ENCODE measurements at places on chromosomes 1 and 21. TPM values are rescaled to one million over a fixed set of nuclear protein-coding genes. Genes with fewer than 3 reads are reported as not detected.

DNA sequence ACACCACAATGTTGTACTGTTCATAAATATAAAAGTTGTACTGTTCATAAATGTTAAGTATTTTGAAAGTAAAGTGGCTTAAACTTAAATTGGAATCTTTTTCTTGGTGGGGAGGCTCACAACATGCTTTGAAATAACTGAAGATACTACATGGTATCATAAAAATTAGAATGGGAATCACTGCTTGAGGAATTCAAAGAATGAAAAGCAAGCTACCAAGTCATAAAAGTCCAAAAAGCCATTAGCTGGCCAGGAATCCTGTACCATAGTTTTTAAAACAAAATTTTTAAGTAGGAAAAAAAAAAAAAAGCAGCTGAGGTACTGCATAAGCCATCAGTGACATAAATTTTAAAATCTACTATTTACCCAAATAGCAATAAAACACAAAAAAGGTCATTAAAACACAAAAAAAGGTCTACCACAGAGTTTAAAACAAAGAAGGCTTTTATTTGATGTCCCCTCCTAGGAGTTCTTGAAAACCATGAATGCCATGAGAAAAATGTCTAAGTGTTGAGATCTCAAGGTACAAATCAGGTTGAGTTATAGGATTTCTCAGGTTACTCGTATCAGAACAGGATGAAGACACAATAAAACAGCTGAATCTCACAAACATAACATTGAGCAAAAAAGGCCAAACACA is 8.6 kb downstream of the ZZZ3 start:
- DNase-seq: no peak

- DNase-seq: no peak
Measured at GRCh38 chr21:25647647-25648046, 8.6 kb downstream of the JAM2 start.

GRCh38 chr1:184866586-184866985 is 107.7 kb downstream of the NIBAN1 start:
- no peak for DNase-seq

DNA sequence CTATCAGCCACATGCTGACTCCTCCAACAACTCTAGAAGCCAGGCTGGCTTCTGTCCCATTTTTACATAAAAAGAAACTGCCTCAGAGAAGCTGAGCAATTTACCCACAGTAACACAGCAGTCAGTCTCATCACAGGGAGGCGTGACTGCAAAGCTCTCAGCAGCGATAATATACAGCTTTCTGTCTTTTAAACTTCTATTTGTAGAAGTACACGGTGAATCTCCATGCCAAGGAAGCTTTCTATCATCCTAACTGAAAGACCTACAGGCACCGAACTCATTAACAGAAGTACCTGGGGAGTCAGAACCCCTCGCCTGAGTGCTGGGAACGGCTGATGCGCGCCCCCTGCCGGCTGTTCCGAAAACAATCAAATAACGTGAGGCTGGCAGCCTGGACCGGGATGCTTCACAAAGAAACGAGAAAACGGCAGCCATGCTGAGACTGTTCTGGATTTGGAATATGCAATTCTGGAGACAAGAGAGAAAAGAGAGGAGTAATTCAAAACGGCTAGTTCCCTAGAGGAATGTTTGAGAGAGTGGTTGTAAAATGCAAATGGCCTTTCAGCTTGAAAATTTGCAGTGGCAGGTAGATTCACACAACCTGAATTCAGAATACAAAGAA is 43.5 kb upstream of the RAB4A start:
- DNase-seq: peak; percentile 85

- no peak for DNase-seq
Measured at GRCh38 chr1:8679929-8680663, 137.3 kb downstream of the RERE start.

- DNase-seq: no peak
Measured at GRCh38 chr1:220692436-220693228, 2.5 kb downstream of the C1orf115 start.

DNA sequence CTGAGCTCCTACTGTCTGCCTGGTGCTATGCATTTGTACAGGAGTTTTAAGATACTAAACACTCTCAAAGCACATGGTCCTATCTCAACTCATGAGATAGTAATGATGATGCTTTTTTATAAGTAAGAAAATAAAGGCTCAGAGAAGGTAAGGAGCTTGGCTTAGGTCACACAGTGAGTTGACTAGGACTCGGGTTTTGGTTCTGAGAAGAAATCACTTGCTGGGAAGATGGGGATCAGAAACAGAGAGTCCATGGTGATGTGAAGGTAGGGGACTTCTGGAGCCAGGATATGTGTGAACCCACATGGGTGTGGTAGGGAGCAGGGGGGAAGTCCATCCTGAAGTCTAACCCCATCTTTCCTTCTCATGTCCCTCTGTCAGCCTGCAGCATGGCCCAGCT is 3.7 kb downstream of the BCAN start:
- no peak for DNase-seq

DNA sequence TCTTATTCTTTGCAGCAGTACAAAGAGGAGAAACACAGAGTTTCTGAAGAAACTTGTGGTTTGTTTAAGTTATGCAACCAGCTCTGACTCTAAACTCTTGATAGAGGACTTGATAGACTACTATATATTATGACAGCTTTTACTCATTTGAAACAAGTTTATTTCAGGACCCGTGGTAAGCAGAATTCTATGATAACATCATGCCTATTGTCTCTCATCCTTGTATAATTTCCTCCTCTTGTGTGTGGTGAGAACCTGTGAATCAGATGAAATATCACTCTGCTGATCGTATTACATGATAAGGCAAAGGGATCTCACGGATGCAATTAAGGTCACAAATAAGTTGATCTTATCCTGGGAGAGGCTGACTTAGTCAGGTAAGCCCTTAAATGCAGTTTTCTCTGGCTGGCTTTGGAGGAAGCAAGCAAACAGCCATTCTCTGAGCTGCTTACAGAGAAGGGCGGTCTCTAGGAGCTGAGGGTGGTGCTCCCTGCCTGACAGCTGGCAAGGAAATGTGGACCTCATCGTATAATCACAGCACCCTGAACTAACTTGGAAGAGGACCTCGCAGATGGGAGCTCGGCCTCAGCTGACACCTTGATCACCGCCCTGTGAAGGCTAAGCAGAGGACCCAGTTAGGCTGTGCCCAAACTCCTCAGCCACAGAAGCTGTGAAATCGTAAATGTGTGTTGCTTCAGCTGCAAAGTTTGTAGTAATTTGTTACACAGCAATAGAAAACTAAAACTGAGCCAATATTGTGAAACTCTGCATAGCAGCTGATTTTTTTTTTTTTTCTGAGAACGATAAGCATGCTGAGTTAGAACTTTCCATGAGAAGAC is 151.1 kb upstream of the DPT start:
- no peak for DNase-seq

- DNase-seq: no peak
Measured at GRCh38 chr21:15742052-15742670, 12.4 kb downstream of the USP25 start.

- peak; percentile 97 for DNase-seq
Measured at GRCh38 chr1:203290261-203291089, 14.8 kb upstream of the BTG2 start.

DNA sequence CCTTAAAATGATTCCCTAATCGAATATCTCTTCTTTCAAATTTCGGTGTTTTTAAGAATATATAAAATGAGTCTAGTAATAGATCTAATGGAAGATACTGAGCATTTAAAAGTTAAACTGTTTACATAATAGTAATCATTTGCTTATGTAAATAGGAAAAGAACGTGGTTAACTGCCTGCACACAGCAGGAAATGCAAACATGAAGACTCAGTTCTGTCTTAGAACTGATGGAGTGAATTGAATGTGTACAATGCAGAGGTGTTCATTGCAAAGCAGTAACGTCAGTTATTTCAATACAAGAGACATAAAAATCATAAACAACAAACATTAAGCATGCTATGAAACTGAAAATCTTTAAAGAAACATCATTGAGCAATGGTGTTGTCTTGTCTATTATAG is 359.4 kb upstream of the ADAMTS5 start:
- no peak for DNase-seq

DNAH14 gene
- 0.34 TPM for total RNA-seq

DNAI4 gene
- 2.2 TPM for total RNA-seq

- DNase-seq: no peak
Measured at GRCh38 chr1:185699874-185700273, 34.3 kb upstream of the HMCN1 start.

GRCh38 chr1:33948291-33948690 is 84.4 kb downstream of the HMGB4 start:
- DNase-seq: no peak
